Activated T-cell treated with anti-CD3 and anti-CD28 coated beads for 4 hours (primary cell): ENCODE measurements at places on chromosomes 1 and 21.

DNA sequence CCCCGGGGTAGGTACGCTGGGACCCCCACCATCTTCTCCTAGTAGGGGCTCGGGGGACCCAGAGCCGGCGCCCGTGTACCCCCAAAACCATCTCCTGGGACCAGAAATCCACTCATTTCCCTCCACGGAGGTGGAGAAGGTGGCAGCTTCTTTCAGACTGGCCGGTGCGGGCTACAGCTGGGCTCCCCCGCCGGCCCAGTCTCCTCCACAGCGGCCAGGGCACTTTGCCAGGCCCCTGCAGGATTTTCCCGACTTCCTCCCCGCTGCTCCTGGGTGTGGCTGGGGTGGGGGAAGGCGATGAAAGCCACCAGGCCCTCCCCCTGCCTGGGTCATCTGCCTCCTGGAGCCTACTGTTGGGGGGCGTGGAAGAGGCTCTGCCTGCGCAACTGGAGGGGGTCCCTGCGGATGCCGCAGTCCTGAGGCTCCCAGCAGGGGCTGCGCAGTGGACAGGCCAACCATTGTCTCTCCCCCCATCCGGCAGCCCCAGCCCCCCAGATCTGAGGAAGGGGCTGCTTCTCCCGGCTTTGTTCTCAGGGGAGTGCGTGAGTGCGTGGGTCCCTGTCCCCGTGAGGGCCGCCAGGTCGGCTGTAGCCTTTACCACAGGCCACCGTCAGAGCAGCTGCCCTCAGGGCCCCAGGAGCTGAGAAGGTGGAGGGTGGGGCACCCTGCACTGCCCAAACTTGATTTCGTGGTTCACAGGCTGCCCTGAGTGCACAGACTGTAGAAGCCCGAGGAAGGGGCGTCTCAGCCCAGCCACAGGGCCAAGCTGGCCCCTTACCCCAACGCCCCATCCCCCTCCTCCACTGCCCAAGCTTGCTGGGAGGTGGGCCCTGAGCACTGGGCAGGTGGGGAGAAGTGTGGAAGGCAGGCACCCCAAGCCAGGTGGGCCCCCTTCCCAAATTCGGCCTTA, 1.3 kb downstream of the AGRN start:
- no peak for DNase-seq

- DNase-seq = no peak
Observed at GRCh38 chr1:117173691-117174090, 37.0 kb downstream of the VTCN1 start.

GRCh38 chr1:43279161-43279560, 6.2 kb downstream of the C1orf210 start:
- no peak for DNase-seq

DNA sequence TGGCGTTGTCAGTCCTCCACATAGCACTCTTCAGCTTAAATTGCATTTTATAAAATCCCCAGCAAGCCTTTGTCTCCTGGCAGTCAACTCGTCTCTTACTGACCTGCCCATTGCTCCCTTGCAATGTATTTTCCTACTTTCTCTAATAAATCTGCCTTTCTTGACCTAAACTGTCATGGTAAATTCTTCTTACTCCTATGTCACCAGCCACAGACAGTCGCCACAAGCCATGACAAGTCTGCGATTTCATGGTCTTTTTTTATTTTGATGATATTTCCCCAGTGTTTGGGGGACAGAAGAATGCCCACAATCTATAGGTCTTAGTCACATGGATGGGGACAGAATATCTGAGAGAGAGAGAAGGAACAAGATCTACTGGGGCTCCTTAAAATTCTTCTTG, 8.4 kb downstream of the IFNAR2 start:
- no peak for DNase-seq

GRCh38 chr1:173663159-173663558, 6.5 kb downstream of the ANKRD45 start:
- DNase-seq = no peak

GRCh38 chr1:235736263-235736662, 86.7 kb upstream of the GNG4 start:
- no peak for DNase-seq

DNA sequence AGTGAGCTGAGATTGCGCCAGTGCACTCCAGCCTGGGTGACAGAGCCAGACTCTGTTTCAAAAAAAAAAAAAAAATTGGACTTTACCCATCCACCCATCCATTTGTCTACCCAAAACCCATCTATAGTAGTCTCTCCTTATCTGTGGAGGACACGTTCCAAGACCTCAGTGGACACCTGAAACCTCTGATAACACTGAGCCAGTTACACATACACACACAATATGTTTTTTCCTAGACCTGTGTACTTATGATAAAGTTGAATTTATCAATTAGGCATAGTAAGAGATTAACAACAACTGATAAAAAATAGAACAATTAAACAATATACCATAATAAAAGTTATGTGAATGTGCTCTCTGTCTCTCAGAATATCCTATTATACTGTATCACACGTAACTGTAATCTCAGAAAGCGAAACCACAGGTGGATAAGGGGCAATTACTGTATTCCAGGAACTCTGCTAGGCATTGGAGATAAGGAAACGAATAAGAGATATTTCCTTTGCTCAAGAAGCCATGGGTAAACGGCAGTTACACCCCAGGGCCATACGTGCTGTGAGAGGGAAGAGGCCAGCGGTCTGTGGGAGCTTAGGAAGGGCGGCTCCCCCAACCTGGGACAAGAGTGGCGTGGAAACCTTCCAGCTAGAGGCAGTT, 84.2 kb upstream of the DISP3 start:
- no peak for DNase-seq

DNA sequence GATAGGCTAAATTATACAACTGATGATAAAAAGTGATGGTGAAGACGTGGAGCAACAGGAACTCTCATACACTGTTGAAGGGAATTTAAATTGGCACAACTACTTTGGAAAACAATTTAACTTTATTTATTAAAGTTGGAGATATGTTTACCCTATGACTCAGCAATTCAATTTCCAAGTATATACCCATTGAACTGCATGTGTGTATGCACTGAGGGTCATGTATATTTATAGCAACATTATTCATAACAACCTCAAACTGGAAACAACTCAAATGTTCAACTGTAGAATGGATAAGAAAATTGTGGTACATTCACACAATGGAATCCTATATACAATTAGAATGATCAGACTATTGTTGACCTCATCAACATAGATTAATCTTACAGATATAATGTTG, 16.5 kb upstream of the BCAS2 start:
- DNase-seq = no peak

- no peak for DNase-seq
Observed at GRCh38 chr1:245084551-245084950, 70.2 kb upstream of the KIF26B start.

DNA sequence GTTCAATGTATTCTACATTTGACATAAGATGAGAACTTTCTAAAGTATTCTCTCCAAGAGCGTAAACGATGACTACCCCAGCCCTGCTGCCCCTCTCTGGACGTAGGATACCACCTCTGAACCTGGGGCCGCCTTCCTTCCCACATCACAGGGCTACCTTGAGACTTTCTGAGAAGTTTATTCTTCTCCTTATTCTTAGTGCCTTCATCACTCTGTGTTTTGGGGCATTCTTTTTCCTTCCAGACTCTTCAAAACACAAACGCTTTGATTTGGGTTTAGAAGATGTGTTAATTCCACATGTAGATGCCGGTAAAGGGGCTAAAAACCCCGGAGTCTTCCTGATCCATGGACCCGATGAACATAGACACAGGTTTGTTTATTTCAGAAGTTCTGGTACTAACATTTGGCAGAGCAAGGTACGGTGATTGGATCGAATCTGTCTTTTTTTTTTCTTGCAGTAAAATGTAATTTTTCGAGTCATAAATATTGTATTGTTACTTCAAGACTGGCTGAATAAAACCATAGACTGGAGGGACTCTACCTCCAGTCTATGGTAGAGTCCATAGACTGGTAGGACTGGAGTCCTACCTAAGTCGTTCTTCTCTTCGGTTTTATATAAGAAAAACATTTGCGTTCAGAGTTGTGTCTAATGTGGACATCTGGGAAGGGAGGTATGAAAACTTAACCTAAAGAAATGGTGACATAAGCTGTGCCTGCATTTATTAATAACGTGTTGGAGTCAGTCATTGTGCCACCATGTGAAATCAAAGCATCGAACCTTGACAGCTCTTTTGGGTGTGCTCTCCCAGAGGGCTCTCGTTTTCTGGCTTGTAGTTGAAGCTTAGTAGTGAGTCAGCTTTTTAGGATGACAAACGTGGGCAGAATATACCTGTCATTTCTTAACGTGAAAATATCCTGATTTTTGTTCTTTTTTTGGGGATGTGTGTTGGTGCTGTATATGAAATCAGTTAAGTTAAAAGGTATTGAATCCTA, 1.2 kb downstream of the MAN1A2 start:
- no peak for DNase-seq

- peak; percentile 10 for DNase-seq
Observed at GRCh38 chr1:247409869-247410544, 6.0 kb upstream of the NLRP3 start.

GRCh38 chr1:194117582-194117981, 931.2 kb upstream of the B3GALT2 start:
- no peak for DNase-seq

GRCh38 chr1:13900583-13900982, 200.6 kb downstream of the PRDM2 start:
- no peak for DNase-seq

DNA sequence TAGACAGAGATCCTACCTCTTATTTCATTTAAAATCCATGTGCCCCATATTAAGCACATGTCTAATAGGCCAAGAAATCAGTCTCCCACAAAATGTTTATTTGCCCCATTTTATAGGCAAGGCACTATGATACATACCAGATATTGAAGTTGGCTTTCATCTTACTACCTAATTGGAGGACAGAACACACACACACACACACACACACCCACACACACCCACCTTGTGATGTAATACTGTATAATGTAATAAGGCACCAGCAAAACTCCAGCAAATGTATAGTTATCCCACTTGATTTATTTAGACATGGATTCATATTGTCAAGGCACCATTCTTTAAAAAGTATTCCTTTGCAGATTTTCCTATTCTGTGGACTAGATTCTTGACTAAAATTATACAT, 56.8 kb downstream of the ATP6V1G3 start:
- no peak for DNase-seq

GRCh38 chr1:229714964-229715603, 89.0 kb downstream of the URB2 start:
- DNase-seq = peak; percentile 3

DNA sequence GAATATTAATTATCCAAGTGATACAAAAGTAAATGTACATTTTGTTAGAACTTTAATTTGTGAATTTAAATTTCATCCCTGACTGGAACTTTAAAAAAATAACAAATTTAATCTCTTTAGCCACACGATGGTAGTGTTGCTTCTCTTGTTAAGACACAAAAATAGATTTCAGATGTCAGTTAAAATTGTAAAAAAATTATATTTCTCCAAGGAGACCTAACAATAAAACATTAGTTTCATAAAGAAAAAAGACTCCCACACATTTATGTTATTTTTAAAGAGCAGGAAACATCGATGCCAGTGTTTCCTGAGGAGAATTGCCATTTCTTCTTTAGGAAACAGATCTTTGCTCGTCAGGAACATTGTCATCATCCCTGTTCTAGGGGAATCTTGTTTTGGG, 74.0 kb upstream of the DEPDC1 start:
- DNase-seq = no peak

- DNase-seq = no peak
Observed at GRCh38 chr1:105874621-105875020, 1181.9 kb upstream of the PRMT6 start.

- no peak for DNase-seq
Observed at GRCh38 chr21:29737186-29737585, 202.6 kb downstream of the GRIK1 start.

DNA sequence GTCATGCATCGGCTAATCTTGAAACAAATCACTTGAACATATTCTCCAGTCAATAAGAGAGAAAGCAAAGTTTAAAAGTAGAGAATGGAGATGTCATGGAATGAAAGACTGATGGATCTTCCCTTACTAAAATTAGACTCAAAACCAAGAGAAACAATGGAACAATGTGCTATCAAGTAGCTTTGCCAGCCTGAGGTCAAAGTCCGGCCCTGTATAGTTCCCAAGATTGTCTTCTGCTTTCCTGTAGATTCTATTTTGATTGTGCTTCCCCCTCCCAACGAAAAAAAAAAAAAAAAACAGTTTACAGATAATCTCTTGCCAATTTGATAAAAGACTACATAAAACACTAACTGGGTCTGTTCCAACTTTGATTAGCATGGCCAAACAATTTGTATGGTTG, 40.8 kb upstream of the KIRREL1 start:
- no peak for DNase-seq

DNA sequence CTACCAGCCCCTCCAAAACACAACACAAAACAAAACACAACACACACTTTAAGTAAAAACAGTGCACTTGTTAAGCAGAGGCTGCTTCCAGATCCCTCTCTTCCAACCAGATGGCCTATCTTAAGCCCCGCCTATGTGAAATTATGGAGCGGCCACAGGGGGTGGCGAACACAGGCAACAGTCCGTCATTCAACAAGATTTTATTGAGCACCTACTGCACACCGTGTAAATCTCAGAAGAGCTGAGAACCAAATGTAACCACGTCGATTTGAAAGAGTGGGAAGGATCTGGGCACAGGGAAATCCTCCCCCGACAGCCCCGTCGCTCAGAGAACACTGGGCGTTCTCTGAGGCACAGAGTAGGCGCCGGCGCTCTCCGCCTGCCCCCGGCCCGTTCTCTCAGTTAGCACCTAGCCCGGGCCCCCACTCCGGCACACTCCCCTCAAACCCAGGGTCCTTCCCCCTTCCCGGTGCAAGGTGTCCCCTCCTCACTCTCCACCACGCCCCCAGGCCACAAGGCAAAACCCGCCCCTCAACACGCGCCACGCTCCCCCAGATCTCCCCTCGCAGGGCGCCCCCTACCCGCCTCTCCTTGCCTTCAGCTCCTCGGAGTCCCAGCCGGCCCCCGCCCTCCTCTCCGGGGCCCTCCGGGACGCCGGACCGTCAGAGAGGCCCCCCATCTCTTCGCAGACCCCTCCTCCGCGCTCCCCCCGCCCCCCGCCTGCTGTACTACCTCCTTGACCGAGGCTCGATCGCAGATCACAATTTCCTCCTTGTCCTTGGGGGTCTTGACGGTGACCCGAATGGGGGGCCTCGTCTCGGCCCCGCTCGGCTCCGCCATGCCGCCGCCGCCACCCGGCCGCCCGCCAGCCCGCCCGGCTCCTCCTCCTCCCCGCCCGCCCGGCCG, 483 bp downstream of the UBQLN4 start:
- peak; percentile 62 for DNase-seq

DNA sequence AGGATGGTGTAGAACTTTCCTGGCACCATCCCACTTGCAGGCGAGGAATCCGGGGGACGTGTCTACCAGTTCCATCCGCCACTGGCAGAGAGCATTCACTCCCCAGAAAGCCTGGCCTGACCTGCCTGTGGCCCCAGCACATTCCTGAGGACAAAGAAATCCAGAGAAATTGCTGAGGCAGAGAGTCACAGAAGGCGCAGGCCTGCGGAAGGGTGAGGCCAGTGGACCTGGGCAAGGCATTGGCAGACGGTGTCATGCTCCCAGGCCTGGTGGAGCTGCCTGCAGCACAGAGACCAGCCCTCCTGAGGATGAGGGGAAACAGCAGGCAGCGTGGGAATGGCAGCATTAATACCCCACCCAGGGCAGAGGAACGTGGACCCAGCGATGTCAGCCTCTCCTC, 81.2 kb upstream of the F3 start:
- DNase-seq = no peak

- DNase-seq = no peak
Observed at GRCh38 chr1:3333903-3334302, 120.6 kb upstream of the ARHGEF16 start.

GRCh38 chr1:177820213-177820612, 149.6 kb downstream of the SEC16B start:
- DNase-seq = no peak
